ENCODE measurements at places on chromosomes 3 and 15. TPM values are rescaled to one million over a fixed set of nuclear protein-coding genes. Genes with fewer than 3 reads are reported as not detected.
A peak's percentile ranks its signal among the peaks of the same experiment; 100 is the strongest.

DNA sequence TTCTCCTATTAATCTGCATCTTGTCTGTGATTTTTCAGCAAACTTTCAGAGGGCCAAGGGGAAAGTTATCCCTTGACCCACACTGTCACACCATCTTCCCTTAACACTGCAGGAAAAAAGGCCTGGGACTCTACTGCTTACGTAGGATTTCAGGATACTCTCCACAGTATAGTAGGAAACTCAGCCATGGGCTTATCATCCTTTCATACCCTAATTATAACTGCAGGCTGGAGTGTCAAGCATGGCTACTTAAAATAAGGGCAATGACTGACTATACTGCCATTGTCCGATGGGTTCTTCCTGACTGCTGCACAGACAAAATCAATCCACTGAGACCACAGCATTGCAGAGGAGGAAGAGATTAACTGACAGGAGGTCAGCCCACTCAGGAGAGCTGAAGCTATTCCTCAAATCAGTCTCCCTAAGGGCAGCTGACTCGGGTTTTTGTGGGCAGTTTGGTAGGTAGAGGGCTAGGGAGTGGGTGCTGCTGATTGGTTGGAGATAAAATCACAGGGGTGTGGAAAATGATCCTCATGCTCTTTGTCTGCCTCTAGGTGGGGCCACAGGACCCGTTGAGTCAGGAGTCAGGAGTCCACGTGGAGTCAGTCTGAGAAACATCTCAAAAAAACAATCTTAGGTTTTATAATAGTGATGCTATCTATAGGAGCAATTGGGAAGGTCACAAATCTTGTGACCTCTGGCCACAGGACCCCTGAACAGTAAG is 118.2 kb upstream of the STRIT1 start:
- no peak overlapping the region for H3K27ac ChIP-seq
- no peak overlapping the region for H3K4me3 ChIP-seq
- H3K4me1 ChIP-seq: no peaks in the 10 kb centered on the region
- DNase-seq: peak; percentile 60
- H3K27me3 ChIP-seq: no peaks in the 10 kb centered on the region

Gene STRIT1
- total RNA-seq: not detected

DNA sequence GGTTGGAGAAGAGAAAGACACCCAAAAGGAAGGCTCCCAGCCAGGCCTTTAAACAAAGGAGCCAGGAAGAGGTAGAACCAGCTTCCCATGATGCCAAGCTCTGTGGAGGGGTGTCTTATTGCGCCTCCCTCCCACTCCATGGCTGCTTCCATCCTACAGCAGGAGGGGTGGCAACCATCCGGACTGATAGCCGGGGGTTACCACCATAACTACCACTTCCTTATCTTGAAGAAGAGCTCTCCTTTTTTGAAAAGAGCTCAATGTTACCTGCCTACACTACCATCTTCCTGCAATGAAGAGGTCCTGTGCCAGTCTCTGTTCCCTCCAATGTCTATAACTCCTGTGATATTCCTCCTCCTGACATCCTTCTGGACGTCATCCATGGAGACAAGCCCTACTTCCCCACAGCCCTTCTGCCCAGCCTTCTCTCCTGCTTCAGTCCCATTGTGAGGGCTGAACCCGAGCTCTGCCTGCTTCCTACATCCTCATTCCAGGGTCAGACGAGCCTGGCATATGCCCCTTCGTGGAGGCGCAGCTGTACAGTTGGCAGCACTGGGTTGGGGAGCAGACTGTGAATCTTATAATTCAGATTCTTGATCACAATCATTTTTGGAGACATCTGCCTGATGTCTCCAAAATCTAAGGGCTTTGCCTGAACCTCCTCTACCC is 8.5 kb downstream of the CCDC9B start:
- H3K27me3 ChIP-seq: no peaks in the 10 kb centered on the region
- no peak overlapping the region for H3K4me3 ChIP-seq
- H3K27ac ChIP-seq: peak overlapping the region; percentile 98
- DNase-seq: no peak

DNA sequence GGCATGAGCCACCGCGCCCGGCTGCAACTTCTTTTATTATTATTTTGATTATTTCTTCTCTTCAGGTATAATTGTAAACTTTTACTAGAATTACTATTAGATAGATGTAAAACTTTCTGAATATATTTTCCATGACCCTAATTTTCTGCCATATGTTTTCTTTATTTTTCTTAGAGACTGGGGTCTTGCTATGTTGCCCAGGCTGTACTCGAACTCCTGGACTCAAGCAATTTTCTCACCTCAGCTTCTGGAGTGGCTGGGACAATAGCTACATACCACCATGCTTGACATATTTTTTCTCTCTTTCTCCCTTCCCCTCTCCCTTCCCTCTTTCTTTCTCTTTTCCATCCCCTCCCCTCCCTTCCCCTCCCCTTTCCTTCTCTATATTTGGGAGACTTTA is 29.6 kb upstream of the CHST2 start:
- no peaks in the 10 kb centered on the region for H3K27me3 ChIP-seq
- H3K36me3 ChIP-seq: no peaks in the 10 kb centered on the region
- no peaks in the 10 kb centered on the region for H3K4me1 ChIP-seq
- no peak overlapping the region for H3K27ac ChIP-seq

Gene SERINC4
- not detected for total RNA-seq

- no peaks in the 10 kb centered on the region for H3K36me3 ChIP-seq
- no peak for DNase-seq
- peaks cover 18% of the 10 kb centered on the region for H3K4me1 ChIP-seq
- H3K27ac ChIP-seq: no peak overlapping the region
Observed at GRCh38 chr15:89747708-89748682, 3.1 kb downstream of the MESP1 start.

Gene NT5DC2
- total RNA-seq: 61.9 TPM

GRCh38 chr3:47057212-47057671 is 77.8 kb downstream of the NBEAL2 start:
- peaks cover 15% of the 10 kb centered on the region for H3K4me1 ChIP-seq
- no peaks in the 10 kb centered on the region for H3K27me3 ChIP-seq
- no peak overlapping the region for H3K4me3 ChIP-seq
- H3K36me3 ChIP-seq: peaks cover 43% of the 10 kb centered on the region

Gene FBXO22
- 23.8 TPM for total RNA-seq

DNA sequence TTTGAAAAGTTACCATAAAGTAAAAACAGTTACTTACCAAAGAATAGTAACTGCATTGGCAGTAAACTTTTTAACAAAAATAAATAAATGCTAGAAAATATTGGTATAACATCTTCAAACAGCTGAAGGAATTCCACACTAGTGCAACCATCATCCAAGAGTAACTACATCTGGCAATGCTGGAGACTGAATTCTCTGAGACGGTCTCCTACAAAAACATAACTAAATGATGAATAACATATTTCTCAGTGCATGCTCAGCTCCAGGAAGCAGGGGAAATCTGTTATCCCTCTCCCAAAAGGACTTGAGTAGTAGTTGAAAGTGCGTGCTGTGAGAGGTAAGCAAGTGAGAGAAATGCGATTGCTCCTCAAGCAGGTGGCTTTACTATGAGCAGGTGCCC is 526.8 kb upstream of the CCDC54 start:
- H3K36me3 ChIP-seq: no peaks in the 10 kb centered on the region
- no peaks in the 10 kb centered on the region for H3K27me3 ChIP-seq
- no peak overlapping the region for H3K27ac ChIP-seq
- DNase-seq: no peak

Gene CCDC54
- total RNA-seq: not detected

DNA sequence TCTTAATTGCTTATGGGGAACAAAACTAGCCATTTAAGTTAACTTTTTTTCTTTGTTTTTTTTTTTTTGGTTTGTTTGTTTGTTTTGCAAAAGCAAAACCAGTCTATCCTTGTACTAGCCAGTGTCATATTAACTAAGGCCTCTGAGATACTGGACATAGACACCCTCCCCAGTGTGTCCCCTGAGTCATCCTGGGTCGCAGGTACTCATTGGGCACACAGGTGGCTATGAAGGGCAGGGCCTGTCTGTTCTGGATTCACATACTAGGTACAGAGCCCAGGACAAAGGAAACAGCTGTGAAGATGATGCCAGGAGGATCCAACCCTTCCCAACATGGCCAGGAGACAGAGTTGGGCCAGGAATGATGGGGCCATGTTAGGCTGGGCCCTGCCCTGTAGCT is 318.1 kb downstream of the THSD4 start:
- H3K27ac ChIP-seq: no peak overlapping the region
- H3K4me1 ChIP-seq: no peaks in the 10 kb centered on the region
- DNase-seq: no peak
- H3K4me3 ChIP-seq: no peak overlapping the region

- no peak for DNase-seq
- no peaks in the 10 kb centered on the region for H3K27me3 ChIP-seq
- no peak overlapping the region for H3K4me3 ChIP-seq
- no peaks in the 10 kb centered on the region for H3K4me1 ChIP-seq
- no peak overlapping the region for H3K27ac ChIP-seq
- no peaks in the 10 kb centered on the region for H3K36me3 ChIP-seq
Observed at GRCh38 chr15:56351353-56351752, 13.9 kb upstream of the TEX9 start.

- H3K27me3 ChIP-seq: no peaks in the 10 kb centered on the region
- no peak for DNase-seq
- H3K4me1 ChIP-seq: no peaks in the 10 kb centered on the region
Observed at GRCh38 chr3:137171834-137172603, 214.2 kb downstream of the IL20RB start.

- H3K4me1 ChIP-seq: no peaks in the 10 kb centered on the region
- no peak overlapping the region for H3K27ac ChIP-seq
- H3K27me3 ChIP-seq: no peaks in the 10 kb centered on the region
- DNase-seq: no peak
- no peak overlapping the region for H3K4me3 ChIP-seq
- no peaks in the 10 kb centered on the region for H3K36me3 ChIP-seq
Observed at GRCh38 chr3:172782235-172782634, 31.7 kb downstream of the ECT2 start.

DNA sequence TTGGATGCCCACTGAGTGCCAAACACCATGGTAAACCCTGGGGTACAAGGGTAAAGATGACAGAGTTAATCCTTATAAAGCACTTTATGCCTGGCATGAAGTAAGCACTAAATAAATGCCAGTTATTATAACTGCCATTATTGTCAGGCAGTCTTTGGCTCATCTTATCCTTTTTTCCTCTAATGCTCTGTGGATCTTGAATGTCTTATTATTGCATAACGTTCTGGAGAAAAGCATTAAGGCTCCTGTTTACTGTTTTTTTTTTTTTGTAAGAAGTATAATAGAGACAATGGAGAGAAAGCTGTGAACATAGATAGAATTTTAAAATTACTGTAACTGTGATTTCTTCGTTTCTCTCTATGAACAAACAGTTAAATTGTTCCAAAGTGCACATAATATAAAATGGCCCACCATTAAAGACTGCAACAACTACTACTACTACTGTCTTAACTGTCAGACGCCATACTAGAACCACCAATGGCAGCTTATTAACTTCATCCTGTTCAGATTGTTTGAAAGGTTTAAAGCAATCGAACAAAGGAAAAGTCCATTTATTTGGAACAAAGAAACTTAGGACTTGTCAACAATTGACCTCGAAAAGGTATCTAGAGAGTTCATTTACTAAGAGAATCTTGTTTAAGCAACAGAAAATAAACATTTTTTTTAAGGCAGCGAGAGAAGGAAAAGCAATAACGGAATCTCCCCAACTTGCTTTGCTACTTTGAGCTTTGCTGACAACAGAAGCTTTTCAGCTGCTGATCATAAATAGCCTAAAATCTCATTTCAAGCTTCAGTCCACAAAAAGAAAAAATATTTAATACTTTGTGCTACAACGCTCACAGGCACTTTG is 520.7 kb downstream of the ROBO1 start:
- no peak overlapping the region for H3K4me3 ChIP-seq
- no peaks in the 10 kb centered on the region for H3K36me3 ChIP-seq
- no peak overlapping the region for H3K27ac ChIP-seq
- H3K4me1 ChIP-seq: peaks cover 15% of the 10 kb centered on the region
- DNase-seq: no peak
- no peaks in the 10 kb centered on the region for H3K27me3 ChIP-seq

- H3K36me3 ChIP-seq: no peaks in the 10 kb centered on the region
- H3K27ac ChIP-seq: no peak overlapping the region
- H3K27me3 ChIP-seq: no peaks in the 10 kb centered on the region
Observed at GRCh38 chr3:24184528-24185176, 239.6 kb downstream of the NR1D2 start.

- H3K27me3 ChIP-seq: no peaks in the 10 kb centered on the region
- H3K27ac ChIP-seq: no peak overlapping the region
- no peak for DNase-seq
- H3K4me3 ChIP-seq: no peak overlapping the region
- H3K36me3 ChIP-seq: no peaks in the 10 kb centered on the region
- H3K4me1 ChIP-seq: peaks cover 12% of the 10 kb centered on the region
Observed at GRCh38 chr3:44236485-44236908, 5.2 kb upstream of the TOPAZ1 start.

DNA sequence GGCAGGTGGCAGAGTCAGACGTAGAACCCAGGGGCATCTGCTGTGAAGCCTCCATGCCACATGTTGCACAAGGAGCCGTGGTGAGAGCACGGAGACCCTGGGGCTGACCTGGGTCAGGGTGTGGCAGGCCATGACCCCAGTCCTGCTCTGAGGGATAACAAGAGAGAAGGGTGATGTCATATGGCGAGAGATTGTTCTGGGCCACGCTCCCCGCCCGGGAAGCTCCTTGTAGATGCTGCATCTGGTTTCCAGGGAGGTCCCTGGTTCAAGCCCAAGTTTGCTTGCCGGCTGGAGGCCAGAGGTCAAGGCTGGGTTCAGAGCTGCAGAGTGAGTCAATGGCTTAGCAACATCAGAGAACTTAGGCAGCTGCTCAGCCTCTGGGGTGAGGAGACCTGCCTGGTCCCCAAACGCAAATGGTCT is 17.3 kb downstream of the FGD5 start:
- H3K27me3 ChIP-seq: no peaks in the 10 kb centered on the region
- H3K36me3 ChIP-seq: no peaks in the 10 kb centered on the region
- peaks cover 40% of the 10 kb centered on the region for H3K4me1 ChIP-seq
- peak; percentile 96 for DNase-seq

DNA sequence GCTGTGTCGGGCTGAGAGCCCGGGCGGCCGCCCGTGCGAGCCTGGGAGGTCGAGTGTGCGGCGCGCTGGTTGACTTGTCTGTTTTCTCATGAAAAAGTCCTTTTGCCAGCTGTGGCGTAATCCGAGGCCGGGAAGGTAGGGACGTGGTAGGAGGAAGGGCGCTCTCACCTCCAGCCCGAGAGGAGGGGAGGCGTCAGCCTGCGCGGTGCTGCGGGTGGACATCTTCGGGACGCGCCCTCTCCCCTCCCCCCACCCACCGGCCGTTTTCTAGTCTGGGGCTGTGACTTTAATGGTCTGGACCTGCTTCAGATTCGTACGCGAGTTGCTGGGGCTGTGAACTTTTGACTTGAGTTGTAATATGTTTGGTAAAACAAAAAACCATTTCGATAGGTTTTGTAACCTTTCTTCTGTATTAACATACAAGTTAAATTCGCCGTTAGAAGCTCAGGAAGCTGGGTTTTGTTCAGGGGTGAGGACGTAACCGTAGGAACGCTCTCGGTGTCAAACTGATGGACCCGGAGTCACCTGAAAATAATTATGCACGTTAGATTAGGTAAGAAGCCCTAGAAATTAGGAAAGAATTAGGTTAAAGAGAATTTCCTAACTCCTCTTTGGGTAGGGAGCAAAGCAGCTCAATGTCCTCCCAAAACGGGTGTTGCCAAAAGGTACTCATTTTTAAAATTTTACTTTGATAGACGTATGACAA is 762 bp downstream of the NCK1 start:
- DNase-seq: peak; percentile 93
- peaks cover 23% of the 10 kb centered on the region for H3K4me1 ChIP-seq
- no peaks in the 10 kb centered on the region for H3K27me3 ChIP-seq
- peak overlapping the region; percentile 96 for H3K27ac ChIP-seq
- H3K4me3 ChIP-seq: peak overlapping the region; percentile 92

Gene PDE8A
- 31.6 TPM for total RNA-seq

- no peaks in the 10 kb centered on the region for H3K27me3 ChIP-seq
- peaks cover 6% of the 10 kb centered on the region for H3K36me3 ChIP-seq
- no peak overlapping the region for H3K4me3 ChIP-seq
Observed at GRCh38 chr15:73231661-73232419, 136.9 kb downstream of the HCN4 start.

Data from esophagus muscularis mucosa (tissue), 4 donors.